AG08395 (cell line): ENCODE measurements at places on chromosomes 1 and 21.

- DNase-seq: no peak
Measured at GRCh38 chr1:161357073-161357472, 10.6 kb downstream of the CFAP126 start.

DNA sequence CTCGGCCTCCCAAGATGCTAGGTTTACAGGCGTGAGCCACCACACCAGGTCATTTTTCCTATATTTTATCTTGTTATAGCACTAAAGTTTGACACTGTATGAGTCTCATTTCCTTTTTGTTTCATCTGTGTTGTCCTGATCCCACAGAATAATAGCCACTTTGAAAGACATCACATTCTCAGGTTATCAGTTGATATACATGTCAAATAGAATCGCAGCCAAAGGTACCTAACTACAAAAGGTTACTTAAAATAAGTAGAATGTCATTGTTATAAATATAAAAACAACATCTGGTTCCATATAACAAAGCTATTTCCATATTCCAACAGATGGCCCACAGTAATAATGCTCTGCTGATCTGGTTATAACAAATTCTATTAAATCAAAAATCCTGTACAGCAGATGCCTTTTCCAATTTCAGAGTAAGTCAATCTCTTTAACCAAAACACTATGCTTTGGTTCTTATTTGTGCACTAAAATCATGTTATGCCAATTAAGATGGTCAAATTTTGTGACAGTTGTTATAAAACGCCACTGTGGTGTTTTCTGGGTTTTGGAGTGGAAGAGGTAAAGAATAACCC is 6.0 kb downstream of the FOXJ3 start:
- no peak for DNase-seq

DNA sequence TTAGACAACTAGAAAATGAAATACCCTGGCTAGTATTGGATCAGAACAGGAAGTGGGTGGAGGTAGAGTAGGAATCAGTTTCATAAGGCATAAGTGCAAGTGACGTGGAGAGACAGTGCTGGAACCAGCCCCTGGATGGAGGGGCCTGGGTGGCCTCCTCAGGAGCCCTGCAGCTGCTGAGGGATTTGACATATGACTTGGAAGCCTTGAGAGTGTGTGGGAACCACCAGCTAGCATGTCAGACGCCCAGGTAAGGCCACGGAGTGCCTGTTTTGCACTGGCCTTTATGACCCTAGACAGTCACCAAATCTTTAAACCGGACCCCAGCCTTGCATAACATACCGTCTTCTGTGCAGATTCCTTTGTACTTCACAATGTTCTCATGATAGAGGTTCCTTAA is 94.4 kb downstream of the RAVER2 start:
- no peak for DNase-seq

DNA sequence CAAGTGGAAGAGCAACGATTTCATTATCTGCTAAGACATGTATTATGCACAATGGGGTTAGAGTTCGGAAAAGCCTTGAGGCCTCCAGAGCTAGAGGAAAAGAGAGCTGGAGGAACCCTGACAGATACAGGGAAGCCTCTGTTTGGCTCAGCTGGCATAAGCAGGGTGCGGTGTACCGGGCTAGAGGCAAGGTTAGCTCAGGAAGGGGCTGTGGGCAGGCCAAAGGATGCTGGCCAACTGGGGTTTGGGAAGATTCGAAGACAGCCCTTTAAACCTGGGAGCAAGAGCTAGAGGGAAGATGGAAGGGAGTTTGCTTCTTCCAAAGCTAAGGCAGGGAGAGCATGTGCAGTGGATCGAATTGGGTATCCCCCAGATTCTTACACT is 107.6 kb upstream of the TLR5 start:
- DNase-seq: no peak

DNA sequence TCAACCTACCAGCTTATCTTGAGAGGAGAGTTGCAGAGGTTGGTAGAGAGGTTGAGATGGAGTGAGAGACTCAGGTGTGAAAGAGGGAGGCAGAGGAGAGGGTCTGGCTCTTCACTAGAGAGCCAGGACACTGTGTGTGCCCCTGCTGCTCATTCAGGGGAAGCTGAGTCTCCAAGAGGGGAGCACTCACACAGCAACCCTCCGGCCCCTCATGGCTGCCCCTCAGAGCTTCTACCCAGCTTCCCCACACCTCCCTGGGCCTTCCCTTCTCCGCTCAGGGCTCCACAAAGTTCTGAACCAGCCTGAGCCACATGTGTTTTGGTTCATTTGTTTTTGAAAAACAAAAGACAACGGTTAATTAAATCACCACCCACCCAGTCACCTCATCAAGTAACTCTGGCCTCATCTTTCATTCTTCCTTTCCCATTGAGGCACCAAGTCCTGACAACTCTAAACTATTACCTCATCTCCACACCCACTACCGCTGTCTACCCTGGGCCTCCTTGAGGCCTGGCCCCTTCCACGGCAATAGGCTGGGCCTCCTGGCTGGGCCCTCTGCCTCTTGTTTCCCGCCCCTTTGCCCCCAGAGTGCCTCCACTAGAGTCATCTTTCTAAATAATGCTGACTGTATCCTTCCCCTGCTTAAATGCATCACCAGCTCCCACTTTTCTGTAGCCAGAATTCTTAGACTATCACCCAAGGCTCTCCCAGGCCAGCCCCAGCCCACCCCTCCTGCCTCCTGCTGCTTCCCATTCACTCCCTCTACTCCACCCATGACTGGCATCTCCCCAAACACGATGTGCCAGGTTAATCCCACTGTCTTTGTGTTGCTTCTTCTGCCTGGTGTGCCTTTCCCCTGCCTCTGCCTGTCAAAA is 33.0 kb downstream of the TNNT2 start:
- DNase-seq: no peak

DNA sequence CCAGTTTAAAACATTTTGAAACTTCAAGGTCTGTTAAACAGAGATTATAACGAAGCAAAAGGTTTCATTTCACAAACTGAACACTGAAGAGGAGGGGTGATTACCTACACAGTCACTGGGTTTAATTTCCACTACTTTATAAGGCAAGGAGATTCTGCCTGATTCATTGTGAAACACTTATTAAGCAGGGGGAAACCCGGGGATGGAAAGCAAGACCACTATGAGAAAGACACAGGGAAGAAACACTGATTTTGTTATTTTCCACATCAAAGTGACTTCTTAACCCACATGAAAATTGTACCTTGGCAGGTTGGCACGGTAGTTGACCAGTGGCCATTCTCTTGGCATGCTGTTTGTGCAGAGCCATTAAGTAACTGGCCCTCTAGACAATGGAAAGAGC is 8.1 kb upstream of the F5 start:
- no peak for DNase-seq

- no peak for DNase-seq
Measured at GRCh38 chr1:8578132-8578877, 239.1 kb downstream of the RERE start.

DNA sequence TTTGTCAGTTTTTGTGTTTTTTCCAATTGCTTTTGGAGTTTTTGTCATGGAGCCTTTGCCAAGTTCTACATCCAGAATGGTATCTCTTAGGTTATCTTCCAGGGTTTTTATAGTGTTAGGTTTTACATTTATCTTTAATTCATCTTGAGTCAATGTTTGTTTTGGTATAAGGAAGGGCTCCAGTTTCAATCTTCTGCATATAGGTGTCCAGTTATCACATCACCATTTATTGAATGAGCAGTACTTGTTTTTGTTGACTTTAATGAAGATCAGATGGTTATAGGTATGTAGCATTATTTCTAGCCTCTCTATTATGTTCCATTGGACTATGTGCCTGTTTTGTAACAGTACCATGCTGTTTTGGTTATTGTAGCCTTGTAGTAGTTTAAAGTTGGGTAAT is 1233.1 kb downstream of the PLA2G4A start:
- no peak for DNase-seq

GRCh38 chr1:180631194-180631765 is 542 bp upstream of the XPR1 start:
- no peak for DNase-seq

DNA sequence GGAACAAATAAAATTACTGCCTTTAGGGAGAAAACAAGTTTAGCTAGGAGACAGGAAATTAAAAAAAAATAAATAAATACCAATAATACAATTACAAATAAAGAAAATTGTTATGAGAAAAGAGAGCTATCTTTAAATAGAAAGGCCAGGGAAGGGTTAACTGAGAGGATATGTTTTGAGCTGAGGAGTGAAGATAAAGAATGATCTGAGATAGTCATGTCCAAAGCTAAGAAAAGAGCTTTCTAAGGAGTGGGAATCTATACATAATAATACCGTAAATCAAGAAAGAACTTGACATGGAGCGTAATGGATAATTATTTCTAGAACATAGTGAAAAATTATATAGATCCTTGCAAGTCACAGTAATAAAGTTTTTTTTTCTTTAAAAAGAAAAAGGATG is 176.5 kb downstream of the NCAM2 start:
- no peak for DNase-seq

DNA sequence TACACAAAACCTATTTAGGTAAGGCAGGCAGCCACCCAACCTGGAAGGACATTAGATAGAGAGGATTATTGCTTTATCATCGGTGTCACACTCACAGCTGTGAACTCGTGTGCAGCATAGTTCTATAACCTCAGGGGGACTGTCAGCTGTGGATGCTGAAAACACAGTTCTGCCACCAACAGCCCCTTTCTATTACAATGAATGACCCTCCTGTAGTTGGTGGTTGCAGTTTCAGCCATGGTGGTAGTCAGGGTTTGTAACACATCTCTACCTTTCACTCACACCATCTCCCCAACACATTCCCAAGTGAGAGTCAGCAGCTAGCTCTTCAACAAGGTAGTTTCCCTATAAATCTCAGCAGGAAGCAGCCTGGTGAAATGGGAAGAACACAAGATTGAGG is 136.8 kb downstream of the ZC3H11B start:
- no peak for DNase-seq

DNA sequence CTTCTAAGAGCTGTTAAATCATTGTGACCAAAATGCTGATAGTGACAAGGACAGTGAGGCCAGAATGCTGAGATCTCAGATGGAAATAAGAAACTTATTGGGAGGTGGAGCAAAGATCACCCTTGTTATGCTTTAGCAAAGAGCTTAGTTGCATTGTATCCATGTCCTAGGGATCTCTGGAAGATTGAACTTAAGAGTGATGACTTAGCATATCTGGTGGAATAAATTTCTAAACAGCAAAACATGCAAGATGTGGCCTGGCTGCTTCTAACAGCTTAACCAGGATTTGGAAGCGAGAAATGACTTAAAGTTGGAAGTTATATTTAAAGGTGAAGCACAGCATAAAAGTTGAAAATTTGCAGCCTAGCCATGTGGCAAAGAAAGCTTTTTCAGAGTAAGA is 7.7 kb downstream of the NTMT2 start:
- DNase-seq: no peak

GRCh38 chr1:9293533-9294404 is 1.1 kb downstream of the SPSB1 start:
- no peak for DNase-seq

- DNase-seq: no peak
Measured at GRCh38 chr1:54926970-54927369, 40.0 kb upstream of the DHCR24 start.

DNA sequence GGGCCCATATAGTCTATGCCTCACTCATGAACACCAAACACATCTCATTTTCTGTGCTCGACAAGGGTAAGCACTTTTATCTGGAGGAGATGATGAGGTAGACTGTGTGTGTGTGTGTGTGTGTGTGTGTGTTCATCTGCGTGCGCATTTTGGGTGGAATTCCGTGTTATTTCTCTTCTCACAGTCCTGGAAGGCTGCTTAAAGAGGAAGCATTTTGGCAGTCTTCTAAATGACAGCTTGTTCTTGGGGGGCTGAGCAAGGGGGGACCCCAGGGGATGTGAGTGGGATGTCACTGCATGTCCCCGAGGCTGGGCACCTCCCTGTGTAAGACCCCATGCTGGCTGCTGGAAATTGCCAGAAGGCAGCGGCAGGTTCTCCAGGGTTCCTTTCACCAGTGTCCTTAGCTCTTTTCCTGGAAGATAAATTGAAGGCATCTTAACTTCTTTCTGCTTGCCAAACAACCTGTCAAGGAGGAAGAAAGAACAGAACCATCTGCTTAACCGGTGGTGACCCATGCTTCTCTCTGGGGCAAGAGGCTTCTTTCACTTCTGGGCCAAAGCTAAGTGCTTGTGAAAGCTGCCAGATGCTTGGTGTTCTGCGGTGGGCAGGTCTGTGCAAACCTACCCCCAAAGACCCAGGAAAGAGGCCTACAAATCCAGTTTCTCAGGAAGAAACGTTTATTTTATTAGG is 9.9 kb upstream of the RD3 start:
- no peak for DNase-seq
